Lung microvascular endothelial cell (primary cell): ENCODE measurements at places on chromosomes 4 and X. TPM values are rescaled to one million over a fixed set of nuclear protein-coding genes. Genes with fewer than 3 reads are reported as not detected.

The SPINK2 gene
- not detected in 2 replicates for total RNA-seq

The TRO gene
- 1.1 and 3.8 TPM in 2 replicates for total RNA-seq

The MED12 gene
- 23.8 and 30.0 TPM in 2 replicates for total RNA-seq

The JAKMIP1 gene
- total RNA-seq = not detected in 2 replicates

The F9 gene
- total RNA-seq = not detected in 2 replicates

The FAM236A gene
- not detected in 2 replicates for total RNA-seq

GRCh38 chr4:32180086-32180485, 1459.9 kb downstream of the PCDH7 start:
- DNase-seq = no peak

- DNase-seq = no peak
These were observed 119.3 kb downstream of the RASGEF1B start for GRCh38 chr4:81352446-81352835.

- DNase-seq = peak; percentile 3
These were observed 80.4 kb downstream of the NDST3 start for GRCh38 chr4:118114720-118115119.

DNA sequence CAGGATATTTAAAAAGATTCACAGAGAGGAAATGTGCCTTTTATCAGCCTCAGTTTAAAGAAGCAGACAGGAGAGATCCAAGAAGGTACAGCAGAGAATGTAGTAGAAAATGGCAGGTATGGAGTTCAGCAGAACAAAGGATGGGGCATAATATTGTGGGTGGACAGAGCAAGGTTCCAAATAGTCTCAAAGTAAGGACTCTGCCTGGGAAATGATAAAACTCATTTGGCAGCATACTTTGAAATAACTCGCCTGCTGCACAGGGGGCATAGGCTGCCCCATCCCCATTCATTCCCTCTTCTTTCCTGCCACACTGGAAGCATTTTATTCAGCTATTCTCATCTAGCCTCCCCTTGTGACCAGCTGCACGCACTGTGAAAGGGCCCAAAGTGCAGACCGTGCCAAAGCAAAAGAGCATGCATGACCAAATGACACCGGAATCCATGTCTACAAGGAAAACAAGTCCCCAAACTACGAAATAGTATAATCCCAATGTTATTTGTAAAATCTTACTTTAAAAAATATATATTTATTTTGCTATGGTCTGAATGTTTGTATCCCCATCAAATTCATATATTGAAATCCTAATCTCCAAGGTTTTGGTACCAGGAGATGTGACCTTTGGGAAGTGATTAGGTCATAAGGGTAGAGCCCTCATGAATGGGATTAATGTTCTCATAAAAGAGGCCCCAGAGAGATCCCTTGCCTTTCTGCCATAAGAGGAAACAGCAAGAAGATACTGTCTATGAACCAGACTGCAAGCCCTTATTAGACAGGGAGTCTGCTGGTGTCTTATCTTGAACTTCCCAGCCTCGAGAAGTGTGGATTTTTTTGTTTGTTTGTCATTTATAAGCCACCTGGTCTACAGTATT, 77.4 kb upstream of the PRSS48 start:
- DNase-seq = no peak

GRCh38 chr4:10123227-10124101, 6.9 kb upstream of the WDR1 start:
- DNase-seq = peak; percentile 95

- no peak for DNase-seq
These were observed 151.0 kb upstream of the PSAPL1 start for GRCh38 chr4:7585768-7586167.

GRCh38 chrX:116607776-116608175, 145.0 kb upstream of the CT83 start:
- DNase-seq = no peak

DNA sequence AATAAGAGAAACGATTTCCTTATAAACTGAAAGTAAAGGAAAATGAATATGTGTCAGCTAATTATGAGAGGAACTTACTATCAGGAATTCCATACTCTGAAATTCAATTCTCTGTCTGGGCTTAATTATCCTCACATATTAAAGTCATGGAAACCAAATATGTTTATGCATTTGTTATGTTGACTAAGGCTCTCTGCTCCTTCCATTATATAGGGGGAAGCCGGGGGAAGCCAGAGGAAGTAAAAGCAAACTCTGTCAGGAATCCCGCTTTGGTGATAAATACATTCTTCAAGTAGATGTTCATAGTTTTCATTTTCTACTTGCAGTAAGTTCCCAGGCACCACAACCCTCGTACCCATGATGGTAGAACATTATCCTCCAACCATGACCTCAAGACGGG, 142.8 kb upstream of the VCX2 start:
- DNase-seq = no peak

- DNase-seq = peak; percentile 46
These were observed 186.0 kb downstream of the HHIP start for GRCh38 chr4:144831971-144832370.

- DNase-seq = no peak
These were observed 149.9 kb downstream of the AMMECR1 start for GRCh38 chrX:110167952-110168451.

DNA sequence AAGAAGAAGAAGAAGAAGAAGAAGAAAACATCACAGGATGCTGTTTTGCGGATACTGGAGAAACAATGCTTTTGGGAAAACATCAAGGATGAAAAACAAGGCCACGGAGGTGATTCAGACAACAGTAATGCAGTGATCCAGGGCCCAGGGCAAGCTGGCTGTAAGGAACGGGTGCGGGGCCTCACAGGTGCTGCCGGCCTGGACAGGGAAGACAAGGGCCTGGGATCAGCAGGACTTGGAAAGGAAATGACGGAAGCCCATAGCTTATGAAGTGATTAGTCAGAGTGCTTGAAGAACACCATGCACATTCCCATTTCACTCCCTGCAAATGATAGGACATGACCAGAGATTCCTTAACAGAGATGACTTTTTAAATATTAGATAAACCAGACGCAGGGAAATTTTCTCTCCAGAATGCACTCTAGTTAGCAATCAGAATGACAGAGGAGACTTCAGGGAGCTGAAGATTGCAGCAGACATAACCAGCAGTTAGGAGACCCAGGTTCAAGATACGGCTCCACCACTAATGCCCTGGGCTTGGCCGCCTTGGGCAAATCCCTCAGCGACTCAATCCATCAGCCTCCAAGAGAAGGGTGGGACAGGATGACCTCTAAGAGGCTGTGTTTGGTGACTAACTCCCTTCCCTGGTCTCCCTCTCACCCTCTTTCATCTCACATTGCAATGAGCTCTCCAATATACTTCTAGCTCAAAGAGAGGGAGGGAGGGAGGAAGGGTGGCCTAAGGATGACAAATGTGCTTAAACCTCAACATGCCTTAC, 54.1 kb downstream of the APBB2 start:
- peak; percentile 100 for DNase-seq

DNA sequence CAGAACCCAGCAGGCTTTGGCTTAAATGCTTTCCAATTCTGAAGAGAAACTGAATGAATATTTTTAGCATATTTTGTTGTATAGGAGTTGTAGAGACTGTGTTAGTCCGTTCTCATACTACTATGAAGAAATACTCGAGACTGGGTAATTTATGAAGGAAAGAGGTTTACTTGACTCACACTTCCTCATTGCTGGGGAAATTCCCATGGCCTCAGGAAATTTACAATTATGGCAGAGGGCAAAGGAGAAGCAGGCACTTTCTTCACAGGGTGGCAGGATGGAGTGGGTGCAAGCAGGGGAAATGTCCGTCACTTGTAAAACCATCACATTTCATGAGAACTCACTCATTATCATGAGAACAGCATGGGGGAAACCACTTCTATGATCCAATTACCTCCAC, 291.7 kb downstream of the PACRGL start:
- DNase-seq = peak; percentile 77

DNA sequence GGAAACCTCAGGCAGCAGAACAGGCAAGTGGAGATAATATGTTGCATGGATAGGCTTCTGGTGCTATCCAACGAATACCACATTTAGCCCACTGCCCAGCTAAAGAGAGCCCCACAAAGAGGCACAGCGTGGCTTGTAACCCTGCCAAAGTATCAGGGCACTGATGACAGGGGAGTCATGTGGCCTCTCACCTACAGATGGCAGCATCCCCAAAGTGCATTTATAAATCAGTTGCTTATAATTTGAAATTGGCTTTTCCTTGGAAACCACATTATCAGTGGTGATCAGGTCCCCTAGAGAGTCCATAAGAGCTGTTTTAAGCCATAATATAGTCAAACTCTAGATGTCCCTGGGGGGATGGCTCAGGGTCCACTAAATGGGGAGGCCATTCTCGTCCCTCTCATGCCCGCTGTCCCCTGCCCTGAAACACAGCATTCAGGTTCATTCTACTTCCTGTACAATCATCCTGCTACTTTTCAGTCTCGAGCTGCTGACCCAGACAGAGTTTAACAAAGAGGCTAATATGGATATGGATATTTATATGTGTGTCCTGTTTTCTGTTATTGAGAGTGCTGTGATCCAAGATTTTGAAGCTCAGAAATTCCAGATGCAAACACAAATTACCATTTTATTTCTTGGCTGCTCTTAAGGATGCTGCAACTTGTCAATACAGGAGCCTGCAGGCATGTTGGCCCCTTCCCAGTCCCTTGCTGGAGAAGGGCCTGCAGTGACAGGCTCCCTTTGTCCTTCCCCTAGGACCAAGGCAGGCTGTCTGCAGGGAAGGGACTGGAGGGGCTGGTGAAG, 28.5 kb downstream of the SRPX start:
- DNase-seq = peak; percentile 61

DNA sequence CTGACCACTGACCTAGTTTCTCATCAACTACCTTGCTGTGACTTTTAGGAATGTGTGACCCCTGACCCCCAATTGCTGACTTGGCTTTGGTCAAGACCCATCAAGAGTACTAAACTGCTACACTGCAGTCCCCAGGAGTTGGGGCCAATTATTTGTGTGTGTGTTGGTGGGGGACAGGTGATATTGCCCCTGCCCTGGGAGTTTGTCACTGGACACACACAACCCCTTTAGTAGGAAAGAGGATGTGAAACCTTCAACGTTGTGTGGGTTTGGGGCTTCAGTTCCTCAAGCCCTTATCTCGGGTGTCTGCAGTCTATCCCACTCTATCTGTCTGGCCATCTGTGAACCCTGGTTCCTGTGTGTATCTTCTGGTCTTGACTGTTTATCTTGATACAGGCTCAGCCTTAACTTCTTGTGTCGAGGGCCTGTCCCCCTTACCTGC, 6.5 kb downstream of the SASH3 start:
- no peak for DNase-seq

- peak; percentile 89 for DNase-seq
These were observed 32.8 kb downstream of the CLCN4 start for GRCh38 chrX:10189317-10190268.

DNA sequence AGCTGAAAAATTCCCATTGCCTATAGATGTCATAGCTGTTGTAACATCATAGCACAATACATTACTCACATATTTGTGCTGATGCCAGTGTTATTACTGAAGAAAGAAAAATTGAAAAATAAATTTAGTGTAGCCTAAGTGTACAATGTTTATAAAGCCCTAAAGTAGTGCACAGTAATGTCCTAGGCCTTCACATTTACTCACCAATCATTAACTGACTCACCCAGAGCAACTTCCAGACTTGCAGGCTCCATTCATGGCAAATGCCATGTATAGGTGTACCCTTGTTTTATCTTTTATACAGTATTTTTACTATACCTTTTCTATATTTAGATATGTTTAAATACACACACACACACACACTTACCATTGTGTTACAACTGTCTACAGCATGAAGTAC, 265.4 kb upstream of the MAGEB18 start:
- DNase-seq = no peak

DNA sequence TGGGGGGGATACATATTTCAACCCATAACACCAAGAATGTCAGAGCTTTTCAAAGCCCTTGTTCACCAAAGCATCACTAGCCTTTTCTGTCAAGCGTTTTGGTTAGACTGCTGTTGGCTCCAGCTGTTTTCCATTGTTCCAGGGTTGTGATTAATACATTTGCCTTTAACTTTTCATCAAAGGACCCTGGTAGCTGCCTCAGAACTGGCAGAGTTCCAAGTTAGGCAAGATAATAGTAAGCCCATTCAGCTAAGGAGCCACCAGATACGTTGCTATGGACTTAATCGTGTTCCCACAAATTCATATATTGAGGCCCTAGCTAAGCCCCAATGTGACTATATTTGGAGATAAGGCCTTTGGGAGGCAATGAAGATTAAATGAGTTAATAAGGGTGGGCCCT, 37.1 kb downstream of the ENOPH1 start:
- DNase-seq = peak; percentile 26

DNA sequence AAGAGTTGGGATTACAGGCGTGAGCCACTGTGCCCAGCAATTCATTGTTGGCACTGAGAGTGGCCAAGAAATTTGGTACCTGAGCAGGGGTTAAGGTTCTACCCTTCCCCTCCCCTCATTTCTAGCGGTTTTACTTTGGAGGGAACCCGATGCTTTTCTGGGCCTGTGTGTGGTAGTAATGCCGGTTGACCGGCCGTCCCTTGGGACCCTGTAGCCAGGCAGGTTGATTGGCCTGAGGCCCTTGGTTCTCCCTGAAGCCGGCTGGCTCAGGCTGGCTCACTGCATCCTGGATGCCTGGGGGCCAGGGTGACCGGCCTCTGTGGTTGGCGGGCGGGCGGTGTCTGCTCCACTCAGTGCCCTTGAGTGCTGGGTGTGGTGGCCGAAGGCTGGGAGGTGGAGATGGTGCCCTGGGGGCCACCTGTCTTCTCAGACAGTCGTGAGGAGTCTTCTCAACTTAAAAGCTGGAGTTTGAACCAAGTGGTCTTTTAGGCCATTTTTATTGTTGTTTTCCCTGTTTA, 45.6 kb downstream of the RGS12 start:
- DNase-seq = no peak

DNA sequence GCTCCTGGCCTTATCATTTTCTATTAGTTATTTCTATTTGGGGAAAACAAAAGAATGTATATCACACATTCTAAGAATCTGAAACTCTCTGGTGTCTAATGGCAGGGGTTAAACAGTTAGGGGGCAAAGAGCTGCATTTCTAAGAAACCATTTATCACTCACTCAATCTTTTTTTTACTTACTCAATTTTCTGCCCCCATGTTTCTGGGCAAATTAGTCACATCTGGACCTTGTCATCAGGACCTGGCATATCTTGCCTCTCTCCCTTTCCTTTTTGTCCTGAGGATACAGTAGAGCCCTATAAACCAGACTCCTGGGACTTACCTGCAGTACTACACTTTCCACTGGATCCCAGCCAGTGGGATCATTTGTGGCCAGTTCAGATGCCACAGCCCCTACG, 89.1 kb downstream of the ANXA3 start:
- no peak for DNase-seq

GRCh38 chr4:37762991-37763368, 63.5 kb upstream of the PGM2 start:
- no peak for DNase-seq
